ENCODE measurements at places on chromosomes 6 and 20.

DNA sequence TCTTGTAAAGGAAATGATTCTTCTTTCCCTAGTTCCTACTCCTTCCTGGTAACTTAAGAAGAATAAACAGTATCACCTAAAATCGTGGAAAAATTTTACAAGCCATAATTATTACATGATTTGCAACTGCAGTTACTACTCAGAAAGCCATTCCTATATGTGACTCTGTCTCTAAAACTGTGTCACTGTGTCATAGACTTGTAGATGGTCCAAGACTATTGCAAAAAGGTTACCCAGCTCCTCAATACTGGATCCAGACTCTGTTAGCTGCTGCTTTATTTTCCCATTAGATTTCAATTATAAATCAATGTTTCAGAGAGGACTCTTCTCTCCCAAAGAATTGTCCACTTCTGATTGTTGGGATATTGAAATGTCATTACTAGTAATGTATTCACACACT lies 142.1 kb upstream of the STMND1 start:
- no peak for DNase-seq

DNA sequence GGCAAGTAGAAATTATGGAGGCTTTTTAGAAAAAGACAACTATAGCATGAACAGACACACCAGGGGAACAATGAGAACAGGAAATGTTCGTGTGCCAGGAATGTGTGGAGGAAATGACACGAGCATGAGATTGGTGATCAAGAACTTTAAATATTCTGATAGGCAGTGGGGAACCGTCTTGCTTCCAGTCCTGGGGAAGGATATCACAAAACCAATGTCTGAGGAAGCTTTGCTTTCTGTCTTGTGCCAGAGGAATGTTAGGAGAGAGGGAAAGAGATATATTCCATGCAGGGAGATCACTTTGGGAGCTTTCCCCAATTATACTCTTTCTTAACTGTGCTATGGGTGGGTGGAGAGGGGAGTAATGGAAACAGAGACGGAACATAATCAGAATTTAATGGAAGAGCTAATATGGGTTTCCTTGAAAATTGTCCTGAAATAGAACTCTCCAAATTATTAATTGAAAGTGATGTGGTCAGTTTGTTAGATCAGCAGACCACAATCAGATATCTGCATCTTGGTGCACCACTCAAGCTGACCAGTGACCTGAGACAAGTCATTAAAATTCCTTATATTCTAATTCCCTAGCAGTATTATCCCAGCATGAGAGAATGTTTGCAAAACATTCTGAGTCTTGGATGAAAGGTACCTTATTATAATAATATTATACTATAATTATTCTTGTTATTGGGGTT lies 178.2 kb downstream of the SOX4 start:
- no peak for DNase-seq

DNA sequence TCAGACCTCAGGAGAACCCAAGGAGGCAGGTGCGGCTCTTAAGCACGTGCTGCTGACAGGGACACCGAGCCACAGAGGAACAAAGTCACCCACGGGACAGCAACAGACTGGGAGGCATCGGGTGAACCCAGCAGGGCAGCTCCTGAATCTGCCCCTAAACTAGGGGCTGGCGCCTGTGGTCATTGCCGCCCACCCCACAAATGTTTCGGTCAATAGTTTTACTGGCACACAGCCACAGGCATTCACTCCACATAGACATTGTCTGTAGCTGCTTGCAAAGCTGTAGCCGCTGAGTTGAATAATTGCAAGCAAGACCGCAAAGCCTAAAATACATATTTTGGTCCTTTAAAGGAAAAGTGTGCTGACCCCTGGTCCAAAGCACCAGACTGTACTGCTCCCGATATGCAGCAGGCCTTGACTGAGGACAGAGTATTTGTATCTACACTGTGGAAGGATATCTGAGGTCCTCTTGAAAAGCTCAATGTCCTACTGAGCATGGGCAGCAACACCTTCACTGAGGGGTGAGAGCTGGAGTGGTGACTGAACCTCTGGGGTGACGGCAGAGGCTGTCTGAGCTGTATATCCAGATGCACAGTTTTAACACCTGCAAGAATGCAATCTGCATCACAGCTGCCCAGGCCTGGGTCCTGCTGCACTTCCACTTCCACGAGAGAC lies 310.3 kb downstream of the THBS2 start:
- DNase-seq, result no peak

GRCh38 chr6:139639507-139639906 lies 265.1 kb upstream of the CITED2 start:
- no peak for DNase-seq

- peak; percentile 29 for DNase-seq
Measured at GRCh38 chr20:10673842-10674683, at the start of gene JAG1. Gene JAG1 (minus strand): TSS chr20:10673999. CDS start chr20:10673530, 469 bp downstream.

- DNase-seq, result no peak
Measured at GRCh38 chr20:56328861-56329260, 29.9 kb upstream of the FAM210B start.

GRCh38 chr6:147311218-147311617 lies 107.0 kb downstream of the STXBP5 start:
- no peak for DNase-seq

DNA sequence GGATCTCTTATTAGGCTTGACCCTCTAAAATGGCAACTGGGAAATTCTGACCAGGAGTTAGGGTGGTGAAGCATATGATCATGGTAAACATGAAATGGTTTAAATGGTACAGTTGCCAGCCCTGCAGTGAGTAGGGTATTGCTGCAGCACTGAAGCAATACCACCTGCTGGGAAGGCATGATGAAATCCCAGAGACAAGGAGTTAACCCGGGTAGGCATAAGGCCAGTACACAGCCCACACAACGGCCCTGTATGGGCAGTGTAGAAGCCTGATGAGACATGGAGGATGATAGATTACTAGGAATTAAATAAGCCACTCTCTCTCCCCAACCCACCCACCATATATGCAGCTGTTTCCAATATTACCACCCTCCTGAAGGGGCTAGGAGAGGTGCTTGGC lies 197.4 kb upstream of the MOCS1 start:
- no peak for DNase-seq

DNA sequence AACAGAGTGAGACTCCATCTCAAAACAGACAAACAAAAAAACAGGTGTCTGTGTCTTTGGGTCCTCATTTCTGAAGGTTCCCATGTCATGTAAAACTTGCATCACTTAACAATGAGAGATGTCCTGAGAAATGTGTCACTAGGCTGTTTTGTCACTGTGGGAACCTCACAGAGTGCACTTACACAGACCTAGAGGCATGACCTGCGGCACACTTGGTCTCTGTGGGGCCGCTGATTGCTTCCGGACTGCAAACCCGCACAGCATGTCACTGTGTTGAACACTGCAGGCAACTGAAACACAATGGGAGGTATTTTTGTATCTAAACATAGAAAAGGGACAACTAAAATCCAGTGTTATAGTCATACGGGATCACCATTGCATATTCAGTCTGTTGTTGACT lies 42.3 kb upstream of the TMEM181 start:
- no peak for DNase-seq

DNA sequence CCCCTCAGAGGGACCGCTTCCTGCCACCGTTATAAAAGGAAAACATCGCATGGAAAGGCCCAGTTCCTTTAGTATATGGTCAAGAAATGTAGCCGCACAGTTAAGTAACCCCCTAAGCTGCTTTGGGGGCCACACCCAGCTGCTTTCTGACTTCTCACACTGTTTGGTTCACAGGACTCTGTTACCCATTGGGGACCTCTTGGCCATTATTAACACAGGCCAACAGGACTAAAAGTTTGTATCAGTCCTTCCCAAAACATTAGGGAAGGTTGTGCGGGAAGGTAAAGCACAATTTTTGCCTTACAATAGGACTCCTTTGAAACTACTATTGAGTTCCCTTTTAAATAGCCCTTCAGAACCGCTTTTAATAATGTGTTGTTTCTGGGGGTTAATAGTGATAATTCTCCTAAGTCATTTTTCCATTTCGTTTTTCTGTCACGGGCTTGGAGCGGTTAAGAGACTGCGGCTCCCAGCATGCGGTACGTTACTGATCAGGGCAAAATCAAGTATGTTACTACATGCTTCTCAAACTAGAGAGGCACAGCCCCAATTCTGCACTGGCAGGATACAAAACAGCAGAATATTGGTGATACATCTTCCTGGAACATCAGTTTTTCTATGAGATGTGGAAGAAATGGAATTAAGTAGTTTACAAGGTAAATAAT lies 668 bp upstream of the RPP40 start:
- DNase-seq, result no peak

- no peak for DNase-seq
Measured at GRCh38 chr20:13131688-13132087, 89.4 kb upstream of the ISM1 start.

DNA sequence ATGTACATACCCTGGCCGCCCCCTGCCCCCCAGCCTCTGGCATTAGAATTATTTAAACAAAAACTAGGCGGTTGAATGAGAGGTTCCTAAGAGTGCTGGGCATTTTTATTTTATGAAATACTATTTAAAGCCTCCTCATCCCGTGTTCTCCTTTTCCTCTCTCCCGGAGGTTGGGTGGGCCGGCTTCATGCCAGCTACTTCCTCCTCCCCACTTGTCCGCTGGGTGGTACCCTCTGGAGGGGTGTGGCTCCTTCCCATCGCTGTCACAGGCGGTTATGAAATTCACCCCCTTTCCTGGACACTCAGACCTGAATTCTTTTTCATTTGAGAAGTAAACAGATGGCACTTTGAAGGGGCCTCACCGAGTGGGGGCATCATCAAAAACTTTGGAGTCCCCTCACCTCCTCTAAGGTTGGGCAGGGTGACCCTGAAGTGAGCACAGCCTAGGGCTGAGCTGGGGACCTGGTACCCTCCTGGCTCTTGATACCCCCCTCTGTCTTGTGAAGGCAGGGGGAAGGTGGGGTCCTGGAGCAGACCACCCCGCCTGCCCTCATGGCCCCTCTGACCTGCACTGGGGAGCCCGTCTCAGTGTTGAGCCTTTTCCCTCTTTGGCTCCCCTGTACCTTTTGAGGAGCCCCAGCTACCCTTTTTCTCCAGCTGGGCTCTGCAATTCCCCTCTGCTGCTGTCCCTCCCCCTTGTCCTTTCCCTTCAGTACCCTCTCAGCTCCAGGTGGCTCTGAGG lies 7.6 kb downstream of the CDKN1A start:
- no peak for DNase-seq

DNA sequence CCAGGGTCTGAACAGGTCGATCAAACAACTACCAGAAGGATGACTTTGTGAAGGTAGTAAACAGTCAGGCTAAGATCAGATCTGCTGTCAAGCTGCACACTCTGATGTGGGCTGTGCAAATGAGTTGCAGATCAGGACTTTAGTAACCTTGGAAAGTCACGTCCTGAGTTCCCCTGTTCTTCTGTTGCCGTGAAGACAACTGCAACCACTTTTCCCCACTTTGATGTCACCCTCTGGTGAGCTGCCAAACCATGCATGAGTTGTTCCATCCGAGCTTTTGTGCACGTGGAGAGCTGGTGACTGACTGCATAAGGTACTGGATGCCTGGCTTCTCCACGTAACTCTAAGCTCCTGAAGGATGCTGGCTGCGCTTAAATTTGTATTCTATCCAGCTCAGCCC lies 111.0 kb downstream of the CD83 start:
- DNase-seq, result no peak
